WTC11 (cell line): ENCODE measurements at places on chromosomes 7 and 10. TPM values are rescaled to one million over a fixed set of nuclear protein-coding genes. Genes with fewer than 3 reads are reported as not detected.

Gene CHRM2
- total RNA-seq, result 0.05 to 0.76 TPM (median 0.15 TPM) in 3 replicates

- no peak for DNase-seq
- peaks cover 3% of the 10 kb centered on the region for H3K27me3 ChIP-seq
- no peak overlapping the region for H3K4me3 ChIP-seq
- no peak overlapping the region for H3K27ac ChIP-seq
- no peaks in the 10 kb centered on the region for H3K4me1 ChIP-seq
These were observed 13.6 kb upstream of the BPGM start for GRCh38 chr7:134632937-134633540.

DNA sequence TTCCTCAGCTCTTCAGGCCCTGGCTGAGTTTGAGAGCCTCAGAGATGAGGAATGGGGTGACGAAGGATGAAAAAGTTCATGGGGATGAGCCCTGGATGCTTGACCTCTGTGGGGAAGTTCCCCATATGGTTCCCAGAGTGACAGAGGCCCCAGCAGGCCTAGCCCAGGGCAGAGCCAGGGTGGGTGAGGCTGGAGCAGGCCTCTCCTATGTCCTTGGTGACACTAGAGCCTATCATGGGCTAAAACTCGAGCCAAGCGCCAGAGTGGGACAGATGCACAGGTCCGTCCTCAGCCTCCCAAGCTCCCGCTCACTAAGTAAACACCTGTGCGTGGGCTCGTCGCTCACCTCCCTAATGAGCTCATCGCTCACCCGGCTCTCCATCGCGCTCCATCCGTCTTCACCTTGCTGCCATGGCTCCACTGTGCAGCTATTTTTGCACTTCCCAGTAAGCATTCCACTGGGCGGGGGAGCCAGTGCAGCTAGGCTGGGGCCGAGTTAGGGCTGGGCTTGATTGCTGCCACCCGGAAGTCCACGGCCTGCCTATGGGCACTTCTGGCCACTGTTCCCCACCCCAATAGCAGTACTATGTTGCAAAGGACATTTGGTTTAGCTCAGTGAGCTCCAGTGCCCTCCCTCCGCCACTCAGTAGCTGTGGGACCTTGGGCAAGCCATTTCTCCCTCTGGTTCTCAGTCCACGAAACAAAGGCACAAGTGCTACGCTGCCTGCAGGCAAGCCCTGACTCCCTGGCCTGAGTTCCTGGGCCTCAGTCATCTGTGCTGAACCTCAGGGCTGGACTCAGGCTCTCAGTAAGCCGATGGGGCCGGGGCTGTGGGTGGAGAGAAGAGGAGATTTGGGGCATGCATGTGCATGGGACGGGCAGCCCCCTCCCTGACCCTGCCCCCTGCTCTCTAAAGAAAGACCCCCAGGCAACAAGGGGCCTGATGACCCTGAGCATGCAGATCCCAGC is 117.3 kb upstream of the PCBD1 start:
- H3K4me1 ChIP-seq, result peaks cover 8% of the 10 kb centered on the region
- H3K27ac ChIP-seq, result no peak overlapping the region
- DNase-seq, result no peak
- H3K4me3 ChIP-seq, result no peak overlapping the region
- no peaks in the 10 kb centered on the region for H3K36me3 ChIP-seq

Gene GRB10
- 66.0 to 103 TPM (median 67.3 TPM) in 3 replicates for total RNA-seq

DNA sequence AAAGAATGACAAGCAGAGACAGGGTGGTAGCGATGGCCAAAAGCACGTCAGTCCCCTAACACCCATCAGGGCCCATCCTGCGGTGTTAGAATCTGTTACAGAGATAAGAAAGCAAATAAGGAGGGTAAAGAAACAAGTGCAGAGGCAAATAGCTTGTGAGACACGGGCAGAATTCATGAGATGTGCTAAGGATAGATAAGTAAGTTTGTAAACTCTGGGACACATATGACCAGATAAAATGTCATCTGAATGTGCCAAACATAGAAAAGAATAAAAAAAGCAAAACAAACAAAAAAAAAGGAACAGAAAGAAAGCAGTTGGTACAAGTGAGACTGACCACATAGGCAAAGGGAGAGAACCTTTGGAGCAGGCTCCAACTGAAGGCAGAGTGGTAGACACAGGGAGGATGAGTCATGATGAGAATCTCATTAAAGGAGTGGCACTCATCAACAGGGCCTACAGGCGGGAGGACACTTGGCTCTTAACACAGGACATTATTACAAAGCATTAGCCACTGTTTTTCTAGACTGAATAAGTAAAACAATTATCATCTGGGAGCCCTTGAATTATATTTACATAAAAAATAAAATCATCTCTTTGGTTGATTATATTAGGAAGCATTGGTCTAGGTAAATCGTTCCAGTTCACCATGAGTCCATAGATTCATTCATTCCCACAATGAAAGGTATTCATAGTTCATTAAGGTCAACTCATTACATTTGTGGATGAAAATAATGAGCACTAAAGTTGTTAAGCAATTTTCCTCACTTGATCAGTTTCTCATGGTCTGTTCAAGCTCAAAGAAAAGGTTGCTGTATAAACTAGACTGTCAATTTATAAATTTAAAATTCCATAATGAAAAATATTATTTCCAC is 21.5 kb upstream of the EPHB6 start:
- no peak for DNase-seq
- no peaks in the 10 kb centered on the region for H3K36me3 ChIP-seq
- H3K4me3 ChIP-seq, result no peak overlapping the region
- H3K4me1 ChIP-seq, result peaks cover 10% of the 10 kb centered on the region

Gene CNTNAP2
- 54.2 to 63.8 TPM (median 55.1 TPM) in 3 replicates for total RNA-seq

Gene ITPRIP
- total RNA-seq, result 13.0 to 16.8 TPM (median 13.4 TPM) in 3 replicates
